Dermis microvascular lymphatic vessel endothelial cell (primary cell): ENCODE measurements at places on chromosomes 16 and 17. TPM values are rescaled to one million over a fixed set of nuclear protein-coding genes. Genes with fewer than 3 reads are reported as not detected.
A peak's percentile ranks its signal among the peaks of the same experiment; 100 is the strongest.

Gene CDRT15L2
- not detected in 2 replicates for total RNA-seq

Gene PCGF2
- total RNA-seq: 3.2 and 5.6 TPM in 2 replicates

DNA sequence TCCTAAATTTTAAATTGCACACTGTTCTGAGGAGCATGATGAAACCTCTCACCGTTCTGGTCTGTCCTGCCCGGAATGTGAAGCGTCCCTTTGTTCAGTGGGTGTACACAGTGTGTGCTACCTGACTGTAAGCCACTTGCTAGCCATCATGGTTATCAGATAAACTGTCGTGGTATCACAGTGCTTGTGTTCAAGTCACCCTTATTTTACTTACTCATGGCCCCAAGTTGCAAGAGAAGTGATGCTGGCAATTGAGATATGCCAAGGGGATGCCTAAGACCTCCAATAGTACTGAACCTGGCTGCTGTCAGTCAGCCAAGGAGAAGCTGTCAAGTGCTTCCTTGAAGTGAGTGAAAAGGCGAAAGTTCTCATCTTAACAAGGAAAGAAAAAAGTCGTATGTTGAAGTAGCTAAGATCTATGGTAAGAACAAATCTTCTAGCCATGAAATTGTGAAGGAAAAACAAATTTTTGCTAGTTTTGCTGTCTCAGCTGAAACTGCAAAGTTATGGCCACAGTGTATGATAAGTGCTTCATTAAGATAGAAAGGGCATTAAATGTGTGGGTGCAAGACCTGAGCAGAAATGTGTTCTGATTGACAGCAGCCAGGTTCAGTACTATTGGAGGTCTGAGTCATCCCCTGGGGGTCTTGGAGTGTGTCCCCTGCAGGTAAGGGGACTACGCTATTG is 5.8 kb downstream of the PIK3R6 start:
- no peak for DNase-seq

DNA sequence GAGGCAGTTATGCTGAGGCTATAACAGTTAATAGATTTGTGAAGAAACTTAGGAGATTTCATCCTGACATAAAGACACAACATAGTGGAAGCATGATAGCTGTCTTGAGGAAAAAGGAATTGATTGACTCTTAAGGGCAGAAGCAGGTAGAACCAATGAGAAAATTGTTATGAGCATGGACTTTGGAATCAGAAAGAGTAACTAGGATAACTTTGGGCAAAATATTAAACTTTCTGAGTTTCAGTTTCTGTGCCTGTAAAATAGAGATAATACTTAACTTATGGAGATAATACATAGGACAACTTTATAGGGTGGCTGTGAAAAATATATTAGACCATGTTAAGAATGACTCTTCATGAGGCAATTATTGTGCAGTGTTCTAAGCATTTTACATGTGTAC is 696.5 kb downstream of the CDH11 start:
- no peak for DNase-seq

GRCh38 chr16:87765776-87766484 is at the start of gene KLHDC4:
TSS of gene KLHDC4 (minus strand) at chr16:87765986. CDS start at chr16:87765890, 96 bp downstream.
- DNase-seq: peak; percentile 90

- DNase-seq: no peak
Observed at GRCh38 chr16:74601126-74601871, 5.6 kb downstream of the GLG1 start.

- no peak for DNase-seq
Observed at GRCh38 chr16:48887646-48888210, 277.7 kb upstream of the N4BP1 start.
